ENCODE measurements at places on chromosomes 2 and 18.

DNA sequence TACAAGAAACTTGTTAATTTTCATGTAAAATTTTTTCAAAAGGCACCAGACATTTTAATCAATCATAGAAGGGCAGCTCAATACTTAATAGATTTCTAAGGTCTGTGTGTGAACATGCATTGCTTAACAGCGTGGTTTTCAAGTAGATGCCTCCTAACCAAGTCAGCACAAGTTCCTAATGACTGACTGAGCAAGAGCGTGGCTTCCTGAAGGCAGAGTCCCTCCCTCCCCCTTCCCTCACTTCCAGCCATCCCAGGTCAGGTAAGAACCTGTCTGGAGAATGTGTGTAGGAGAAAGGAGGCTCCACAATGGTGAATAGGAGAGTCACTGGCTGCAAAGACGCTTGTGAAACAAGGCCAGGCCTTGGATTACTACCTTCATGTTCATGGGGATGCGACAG is 33.5 kb upstream of the DAPL1 start:
- no peak for DNase-seq

GRCh38 chr2:140905083-140905781 is 1225.6 kb downstream of the LRP1B start:
- DNase-seq = no peak

DNA sequence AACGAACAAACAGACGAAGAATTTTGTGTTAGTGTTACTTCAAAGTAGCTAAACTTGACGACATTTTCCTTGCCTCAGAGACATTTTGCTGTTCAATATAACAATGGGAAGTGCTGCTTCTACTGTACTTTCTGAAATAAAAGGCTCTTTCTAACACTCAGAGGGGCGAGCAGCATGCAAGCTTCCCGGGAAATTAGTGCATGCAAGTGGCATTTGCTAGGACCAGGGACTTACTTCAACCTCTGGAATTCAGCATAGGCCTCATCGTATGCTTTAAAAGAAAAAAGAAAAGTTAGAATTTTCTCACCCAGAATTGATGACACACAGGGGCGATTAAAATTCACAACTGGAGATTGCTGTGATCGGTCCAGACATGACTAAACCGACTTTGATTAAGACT is 62.5 kb upstream of the LPIN2 start:
- no peak for DNase-seq

GRCh38 chr2:96208143-96209010 is at the start of gene STARD7:
Gene STARD7, minus strand, starts transcription at chr2:96208827. Its CDS starts 393 bp downstream, at chr2:96208434.
- peak; percentile 97 for DNase-seq

GRCh38 chr2:143088388-143088787 is 40.8 kb upstream of the ARHGAP15 start:
- DNase-seq = no peak

GRCh38 chr2:200798514-200798913 is 13.2 kb upstream of the BZW1 start:
- no peak for DNase-seq

GRCh38 chr18:45874491-45875184 is 49.2 kb downstream of the SIGLEC15 start:
- no peak for DNase-seq

GRCh38 chr2:119109866-119110265 is 48.7 kb downstream of the C1QL2 start:
- DNase-seq = no peak

DNA sequence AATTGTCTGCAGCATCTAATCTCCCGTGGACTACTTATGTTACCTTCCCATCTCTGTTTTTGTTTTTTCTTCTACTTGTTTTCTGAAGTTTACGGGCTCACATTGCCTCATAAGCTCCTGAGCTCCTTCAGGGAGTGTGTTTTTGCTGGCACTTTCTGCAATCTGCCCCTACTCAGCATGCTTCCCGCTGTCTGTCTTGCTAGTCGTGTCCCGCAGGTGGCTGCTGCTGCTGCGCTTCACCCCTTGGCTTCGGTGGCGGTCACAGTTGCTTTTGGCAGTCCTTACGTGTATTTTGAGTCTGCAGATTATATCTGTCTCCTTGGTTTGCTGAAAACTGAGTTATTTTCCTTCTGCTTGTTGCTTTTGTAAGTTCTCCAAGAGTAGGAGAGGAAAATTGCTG is 37.3 kb downstream of the FER1L5 start:
- no peak for DNase-seq

DNA sequence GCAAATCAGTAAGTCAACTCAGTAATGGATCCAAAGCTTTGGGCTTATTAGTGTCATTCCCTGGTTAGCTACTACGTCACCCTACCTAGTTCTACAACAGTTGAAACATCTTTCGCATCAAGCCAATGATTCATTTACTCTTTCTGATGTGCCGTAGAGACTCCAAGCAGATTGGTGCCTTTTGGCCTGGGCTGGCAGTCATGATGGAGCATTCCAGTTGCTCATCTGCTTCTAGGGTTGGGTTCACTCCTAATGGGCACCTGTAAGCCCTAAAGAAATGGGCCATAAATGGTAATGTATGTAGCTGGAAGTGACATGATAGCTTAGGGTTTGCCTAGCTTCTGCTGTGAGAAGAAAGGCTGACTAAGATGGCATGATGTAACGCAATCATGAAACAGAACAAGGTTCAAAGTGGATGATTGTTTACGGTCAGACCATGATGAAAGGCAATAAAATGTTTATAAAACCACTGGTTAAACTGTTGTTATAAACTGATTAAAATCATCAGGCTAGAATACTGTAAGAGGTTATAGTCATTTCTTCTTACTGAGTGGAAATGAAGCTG is 20.4 kb upstream of the CCL20 start:
- DNase-seq = no peak

DNA sequence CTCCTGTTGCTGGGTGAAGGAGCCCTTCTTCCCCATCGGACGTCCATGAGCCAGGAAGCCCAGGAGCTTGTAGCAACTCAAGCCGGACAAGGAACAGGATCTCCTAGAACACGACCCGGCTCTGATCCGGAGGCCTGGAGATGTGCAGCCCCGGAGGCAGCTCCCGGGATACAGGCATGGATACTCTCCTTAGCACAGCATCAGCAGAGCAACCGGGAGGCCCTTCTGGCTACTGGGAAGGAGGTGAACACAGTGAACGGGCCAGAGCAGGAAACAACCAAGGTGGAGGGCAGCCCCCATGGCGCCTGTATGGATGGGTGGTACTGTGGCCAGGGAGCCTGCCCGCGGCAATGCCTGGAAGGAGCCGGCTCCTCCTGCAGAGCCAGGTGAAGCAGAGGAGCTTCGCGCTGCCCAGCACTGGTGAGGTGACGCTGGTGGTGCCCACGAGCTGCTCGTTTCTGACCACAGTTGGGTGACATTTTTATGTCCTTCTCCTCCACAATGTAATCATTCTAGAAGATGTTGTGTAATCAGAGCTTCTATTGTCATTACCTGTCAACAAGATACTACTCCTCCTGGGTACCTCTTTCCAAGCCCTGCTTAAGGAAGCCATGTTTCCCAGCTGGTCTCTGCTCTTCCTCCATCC is 94.3 kb downstream of the TWIST2 start:
- no peak for DNase-seq

DNA sequence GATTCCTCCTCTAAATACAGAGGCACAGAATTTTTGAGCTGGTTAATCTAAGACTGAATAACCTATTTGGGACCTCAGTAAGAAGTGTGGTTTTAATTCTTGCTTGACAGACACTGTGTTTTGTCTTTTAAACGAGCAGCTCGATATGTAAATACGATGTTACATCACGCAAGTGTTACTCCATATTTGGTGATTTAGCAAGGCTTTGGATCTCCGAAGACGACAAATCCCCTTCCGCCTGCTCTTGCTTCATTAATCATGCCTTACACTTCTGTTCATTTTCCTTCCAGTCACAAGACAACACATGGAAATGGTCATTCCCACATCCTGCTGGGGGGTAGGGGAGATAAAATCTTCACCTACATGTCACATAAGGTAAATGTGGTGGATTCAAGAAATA is 9.4 kb downstream of the BCL11A start:
- no peak for DNase-seq

- DNase-seq = no peak
These were observed 148.5 kb upstream of the CBLN2 start for GRCh38 chr18:72692595-72692994.

DNA sequence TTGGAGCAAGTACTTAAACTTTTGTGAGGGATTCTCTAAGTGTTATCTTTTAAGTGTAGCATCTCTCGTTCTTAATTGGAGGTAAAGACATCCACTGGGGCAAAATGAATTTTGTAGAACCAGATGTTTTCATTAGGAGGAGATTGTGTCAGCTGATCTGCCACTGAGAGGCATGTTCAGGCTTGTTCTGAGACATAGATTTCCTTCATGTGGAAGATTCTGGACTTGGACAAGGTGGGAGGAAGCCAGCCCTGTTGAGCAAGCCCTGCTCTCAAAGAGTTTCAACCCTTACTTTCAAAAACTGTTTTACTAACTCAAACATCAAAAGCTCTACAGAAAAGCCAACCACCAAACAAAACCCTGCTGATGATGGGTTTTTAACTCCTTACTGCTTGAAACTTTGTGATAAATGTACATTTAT is 6.5 kb downstream of the MAP4K4 start:
- DNase-seq = no peak

DNA sequence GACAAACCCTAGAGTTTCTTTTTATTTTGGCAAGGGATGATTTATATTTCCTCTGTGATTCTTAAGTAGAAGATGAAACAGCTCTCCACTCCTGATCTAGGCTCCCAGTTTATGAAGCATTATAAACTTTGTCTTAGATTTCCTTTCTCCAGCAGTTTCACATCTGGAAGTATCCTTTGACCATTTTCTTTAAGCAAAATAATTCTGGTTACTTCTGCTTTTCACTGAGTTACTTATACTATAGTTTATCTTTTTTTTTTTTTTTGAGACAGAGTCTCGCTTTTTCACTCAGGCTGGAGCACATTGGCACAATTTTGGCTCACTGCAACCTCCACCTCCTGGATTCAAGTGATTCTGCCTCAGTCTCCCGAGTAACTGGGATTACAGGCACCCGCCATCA is 45.5 kb downstream of the KCMF1 start:
- no peak for DNase-seq

- no peak for DNase-seq
These were observed 3.0 kb downstream of the TGIF1 start for GRCh38 chr18:3452750-3453539.

DNA sequence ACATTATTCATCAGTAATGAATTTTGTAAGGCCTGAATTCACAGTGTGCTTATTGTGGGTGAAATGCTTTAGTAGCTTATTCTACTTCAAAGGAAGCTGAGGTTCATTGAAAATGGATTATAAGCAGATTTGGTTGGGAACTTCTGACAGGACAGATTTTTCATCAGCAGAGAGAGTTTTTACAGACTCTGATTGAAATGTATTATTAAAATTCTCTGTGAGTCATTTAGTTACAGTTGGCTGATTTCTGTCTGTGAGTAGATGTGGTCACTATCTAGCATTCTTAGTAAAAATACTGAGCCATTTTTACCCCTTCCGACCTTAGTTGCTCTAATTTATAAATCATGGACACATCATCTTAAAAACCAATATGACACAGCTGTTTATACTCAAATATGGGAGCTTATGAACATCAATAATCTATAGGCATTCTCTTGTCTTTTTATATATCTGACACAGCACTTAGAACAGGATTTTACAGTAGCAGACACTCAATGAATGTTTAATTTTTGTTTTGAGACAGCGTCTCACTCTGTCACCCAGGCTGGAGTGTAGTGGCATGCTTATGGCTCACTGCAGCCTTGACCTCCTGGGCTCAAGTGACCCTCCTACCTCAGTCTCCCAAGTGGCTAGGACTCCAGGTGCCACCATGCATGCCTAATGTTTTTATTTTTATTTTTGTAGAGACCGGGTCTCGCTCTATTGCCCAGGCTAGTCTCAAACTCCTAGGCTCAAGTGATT is 239.6 kb downstream of the BABAM2 start:
- no peak for DNase-seq

GRCh38 chr18:31100436-31101182 is 1.6 kb downstream of the DSC2 start:
- no peak for DNase-seq

GRCh38 chr2:100262046-100262445 is 60.3 kb downstream of the LONRF2 start:
- no peak for DNase-seq

DNA sequence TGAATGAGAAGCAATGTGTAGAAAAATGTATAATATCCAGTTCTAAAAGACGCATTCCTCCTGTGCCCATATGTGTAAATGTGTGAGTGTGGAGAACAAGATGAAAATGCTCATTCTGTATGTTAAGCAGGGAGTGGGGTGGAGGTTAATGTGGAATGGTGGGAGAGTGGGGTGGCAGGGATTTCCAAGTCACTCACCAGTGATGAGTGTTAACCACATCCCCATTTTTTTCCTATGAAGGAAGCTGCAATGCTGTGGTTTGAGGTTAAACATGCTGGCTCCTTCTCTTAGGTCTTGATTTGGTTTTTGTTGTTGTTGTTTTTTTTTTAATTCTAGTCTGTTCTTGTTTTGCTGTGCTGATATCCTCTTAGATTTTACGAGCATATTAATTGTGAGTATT is 169.4 kb downstream of the NEDD4L start:
- no peak for DNase-seq

GRCh38 chr2:54456362-54456611 is 160 bp downstream of the SPTBN1 start:
- DNase-seq = no peak

DNA sequence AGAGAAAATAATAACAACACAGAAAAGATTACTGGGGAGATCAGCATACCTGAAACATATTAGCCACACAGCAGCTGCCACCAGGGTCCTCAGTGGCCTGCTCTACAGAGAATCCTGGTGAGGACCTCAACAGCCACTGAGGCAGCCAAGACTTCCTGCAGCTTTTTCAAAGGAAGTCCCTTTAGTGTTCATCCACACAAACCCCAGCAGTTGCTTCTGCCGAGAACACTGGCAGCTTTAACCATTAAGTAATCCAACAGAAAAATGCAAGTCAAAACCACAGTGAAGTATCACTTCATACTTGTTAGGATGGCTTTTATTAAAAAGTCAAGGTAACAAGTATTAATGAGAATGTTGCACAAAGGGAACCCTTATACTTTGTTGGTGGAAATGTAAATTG is 542.0 kb upstream of the GCFC2 start:
- DNase-seq = no peak

DNA sequence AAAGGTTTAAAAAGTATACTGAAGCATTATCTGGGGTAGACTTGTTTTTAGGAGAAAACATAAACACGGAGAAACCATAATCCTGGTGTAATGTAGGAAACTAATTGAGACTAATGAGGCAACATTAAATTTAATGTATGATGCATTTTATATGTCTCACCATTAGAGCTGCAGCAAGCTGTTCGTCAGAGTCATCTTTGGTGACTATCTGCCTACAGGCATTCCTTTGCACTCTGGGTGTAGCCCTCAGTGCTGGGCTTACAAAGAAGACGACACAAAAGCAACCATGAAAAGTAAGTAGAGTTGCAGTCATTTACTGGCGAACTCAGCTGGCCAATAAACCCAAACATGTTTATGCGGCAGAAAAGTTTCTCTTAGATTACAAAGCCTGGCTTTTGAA is 415.3 kb upstream of the ZEB2 start:
- no peak for DNase-seq

GRCh38 chr2:176769499-176770370 is 442.9 kb upstream of the HNRNPA3 start:
- no peak for DNase-seq

All from NCI-H1105 (cell line).